ENCODE measurements at places on chromosomes 5 and 9. TPM values are rescaled to one million over a fixed set of nuclear protein-coding genes. Genes with fewer than 3 reads are reported as not detected.

Gene SHROOM1
- total RNA-seq, result 11.5 TPM

Gene TBCA
- total RNA-seq, result 40.6 TPM

Gene CCNJL
- 0.56 TPM for total RNA-seq

Gene NPM1
- 942 TPM for total RNA-seq

Gene PCDHB9
- total RNA-seq, result 1.1 TPM

Gene INSYN2B
- not detected for total RNA-seq

Gene HK3
- 3.2 TPM for total RNA-seq

DNA sequence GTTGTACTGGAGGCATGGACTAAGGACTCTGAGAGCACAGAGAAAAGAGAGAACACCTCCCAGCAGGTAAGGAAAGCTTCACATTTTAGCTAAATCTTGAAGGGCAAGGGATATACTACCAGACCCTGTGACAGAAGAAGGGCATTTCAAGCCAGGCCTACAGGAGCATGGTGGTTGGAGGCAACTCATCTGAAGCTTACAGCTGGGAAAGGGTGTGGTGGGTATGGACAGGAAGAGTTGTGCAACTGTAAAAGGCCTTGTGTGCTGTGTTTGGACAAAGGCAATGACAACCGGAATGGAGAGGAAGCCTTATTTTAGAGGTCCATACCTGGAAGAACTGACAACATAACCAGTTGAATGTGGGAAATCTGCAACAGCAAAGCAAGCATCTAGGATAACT, 31.2 kb downstream of the NIPSNAP3B start:
- no peak for DNase-seq

DNA sequence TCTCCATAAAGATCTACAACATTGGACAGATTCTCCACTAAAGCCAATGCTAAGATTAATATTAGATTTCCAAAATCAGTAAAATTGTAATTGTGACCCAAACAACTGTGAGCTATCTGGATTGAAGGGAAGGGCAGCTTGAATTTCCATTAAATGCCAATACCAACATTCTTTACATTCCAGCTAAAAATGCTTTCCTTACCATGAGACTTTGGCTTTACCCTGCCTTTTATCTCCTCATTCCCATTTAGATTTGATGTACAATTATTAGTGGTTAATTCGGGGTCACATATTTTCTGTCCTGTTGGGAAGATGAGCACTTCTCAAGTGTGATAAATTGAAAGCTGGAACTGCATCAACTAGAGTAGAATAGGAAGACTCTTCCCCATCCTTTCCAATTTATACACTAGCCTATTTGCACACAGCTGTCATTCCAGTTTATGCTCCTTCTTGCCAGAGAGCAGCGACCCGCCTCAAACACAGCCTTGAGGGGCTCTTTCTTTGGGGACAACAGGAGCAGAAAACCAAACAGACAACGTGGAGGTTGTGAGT, 33.1 kb upstream of the MYOT start:
- DNase-seq, result no peak

- no peak for DNase-seq
Observed at GRCh38 chr5:19771174-19771835, 216.7 kb downstream of the CDH18 start.

GRCh38 chr5:34522599-34523386, 133.3 kb upstream of the RAI14 start:
- DNase-seq, result peak; percentile 69

- no peak for DNase-seq
Observed at GRCh38 chr9:2479056-2479565, 142.5 kb upstream of the VLDLR start.

- DNase-seq, result no peak
Observed at GRCh38 chr5:89864941-89865340, 544.6 kb downstream of the CETN3 start.

- DNase-seq, result no peak
Observed at GRCh38 chr5:142748132-142748531, 22.0 kb upstream of the ARHGAP26 start.

DNA sequence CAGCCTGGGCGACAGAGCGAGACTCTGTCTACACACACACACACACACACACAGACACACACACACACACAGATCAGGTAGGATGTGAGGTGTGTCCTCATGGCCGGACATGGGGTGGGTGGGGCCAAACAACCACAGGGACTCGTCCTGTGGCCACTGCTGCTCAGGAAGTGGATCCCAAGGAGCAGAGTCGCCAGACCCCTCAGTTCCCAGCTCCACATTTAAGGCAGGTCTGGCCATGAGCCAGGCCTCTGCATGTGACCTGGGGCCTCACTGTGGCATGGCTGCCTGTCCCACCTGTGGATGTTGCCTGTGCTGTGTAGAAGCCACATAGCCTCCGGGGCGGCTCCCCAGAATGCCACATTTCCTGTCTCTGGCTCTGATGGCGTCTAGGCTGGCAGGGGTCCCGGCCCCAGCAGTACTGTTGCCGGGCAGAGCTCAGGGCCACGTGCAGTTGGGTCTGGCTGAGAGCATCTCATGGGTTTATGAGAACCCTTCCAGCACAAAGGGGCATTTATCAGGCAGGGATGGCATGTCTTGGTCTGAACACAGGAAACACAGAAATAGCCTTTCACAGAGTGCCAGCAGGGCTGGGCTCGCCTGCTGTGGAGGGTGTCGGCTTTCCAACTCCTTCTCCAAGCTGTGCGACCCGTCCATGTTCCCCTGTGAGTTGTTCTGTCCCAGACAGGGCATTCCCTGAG, 9.9 kb upstream of the NINJ1 start:
- DNase-seq, result peak; percentile 70

DNA sequence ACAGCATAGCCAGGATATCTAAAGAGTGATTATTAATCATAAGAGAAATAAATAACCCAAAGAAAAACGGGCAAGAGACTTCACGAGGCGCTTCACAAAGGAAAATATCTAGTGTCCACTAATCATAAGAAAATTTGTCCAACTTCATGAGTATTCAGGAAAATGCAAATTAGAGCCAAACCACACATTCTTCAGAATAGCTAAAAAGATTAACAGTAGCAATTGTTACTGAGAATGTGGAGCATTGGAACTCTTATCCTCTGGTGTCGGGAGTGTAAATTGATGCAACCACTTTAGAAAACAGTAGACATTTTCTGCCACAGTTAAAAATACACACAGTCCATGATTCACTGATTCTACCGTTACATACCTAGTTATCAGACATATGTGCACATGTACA, 145.7 kb downstream of the CWC27 start:
- DNase-seq, result no peak

- no peak for DNase-seq
Observed at GRCh38 chr5:87361536-87362213, 51.1 kb downstream of the CCNH start.

DNA sequence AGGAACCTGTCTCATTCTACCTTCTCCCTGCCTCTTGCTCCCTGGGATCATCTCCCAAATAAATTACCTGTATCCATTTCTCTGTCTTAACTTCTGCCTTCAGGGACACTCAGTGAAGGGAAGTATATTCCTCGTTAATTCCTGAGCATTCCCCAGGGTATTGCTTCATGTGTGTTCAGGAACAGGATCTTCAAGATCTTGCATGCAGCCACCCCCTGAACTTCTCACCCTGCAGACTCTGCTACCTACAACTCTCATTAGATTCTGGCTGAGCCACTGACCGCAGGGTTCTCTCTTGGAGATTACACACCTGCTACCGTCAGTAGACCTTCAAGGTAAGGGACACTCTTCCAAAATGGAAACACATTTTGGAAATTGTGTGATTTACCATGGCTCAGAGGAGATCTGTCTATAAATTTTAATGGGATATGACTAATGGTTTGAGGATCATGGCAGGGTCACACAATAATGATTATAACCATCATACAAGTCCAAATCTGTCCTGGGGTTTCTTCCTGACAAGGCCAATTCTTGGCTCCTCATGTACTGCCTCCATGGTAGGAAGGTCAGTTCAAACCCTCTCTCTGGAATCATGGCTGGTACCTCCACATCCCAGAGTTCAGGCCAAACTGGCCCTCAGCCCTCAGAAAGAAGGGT, 38.9 kb upstream of the UGCG start:
- DNase-seq, result no peak

GRCh38 chr5:180690562-180690961, 41.2 kb upstream of the FLT4 start:
- no peak for DNase-seq

- no peak for DNase-seq
Observed at GRCh38 chr5:35285011-35285410, 54.7 kb upstream of the PRLR start.

GRCh38 chr5:165393839-165394238, 1888.4 kb downstream of the MAT2B start:
- DNase-seq, result no peak

DNA sequence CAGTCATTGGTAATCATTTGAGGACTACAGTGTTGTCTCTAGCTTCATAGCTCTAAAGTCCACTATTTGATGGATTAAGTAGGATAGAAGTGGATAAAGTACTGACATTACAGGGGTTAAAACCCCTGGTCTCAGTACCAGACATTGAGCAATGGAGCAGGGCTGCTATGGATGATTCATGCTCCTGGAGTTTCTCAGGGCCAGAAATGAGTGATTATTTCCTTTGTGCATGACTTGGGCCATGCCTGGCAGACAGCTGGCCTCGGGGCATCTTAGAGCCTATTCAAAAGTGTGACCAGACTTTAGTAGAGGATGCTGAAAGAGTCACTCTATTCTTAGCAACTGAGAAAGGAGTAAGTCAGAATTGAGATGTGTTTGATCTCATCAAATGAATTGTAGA, 350.7 kb upstream of the TLE4 start:
- DNase-seq, result no peak
